Activated effector memory CD4-positive, alpha-beta T cell treated with anti-CD3 and anti-CD28 coated beads, Interleukin-2, amount 50 U/mL, for 16 hours (primary cell): ENCODE measurements at places on chromosomes 16 and 17.

GRCh38 chr17:72665852-72666851 is 426.3 kb downstream of the SLC39A11 start:
- DNase-seq: no peak

GRCh38 chr17:64780096-64781013 is 118.2 kb upstream of the SMURF2 start:
- peak; percentile 93 for DNase-seq

DNA sequence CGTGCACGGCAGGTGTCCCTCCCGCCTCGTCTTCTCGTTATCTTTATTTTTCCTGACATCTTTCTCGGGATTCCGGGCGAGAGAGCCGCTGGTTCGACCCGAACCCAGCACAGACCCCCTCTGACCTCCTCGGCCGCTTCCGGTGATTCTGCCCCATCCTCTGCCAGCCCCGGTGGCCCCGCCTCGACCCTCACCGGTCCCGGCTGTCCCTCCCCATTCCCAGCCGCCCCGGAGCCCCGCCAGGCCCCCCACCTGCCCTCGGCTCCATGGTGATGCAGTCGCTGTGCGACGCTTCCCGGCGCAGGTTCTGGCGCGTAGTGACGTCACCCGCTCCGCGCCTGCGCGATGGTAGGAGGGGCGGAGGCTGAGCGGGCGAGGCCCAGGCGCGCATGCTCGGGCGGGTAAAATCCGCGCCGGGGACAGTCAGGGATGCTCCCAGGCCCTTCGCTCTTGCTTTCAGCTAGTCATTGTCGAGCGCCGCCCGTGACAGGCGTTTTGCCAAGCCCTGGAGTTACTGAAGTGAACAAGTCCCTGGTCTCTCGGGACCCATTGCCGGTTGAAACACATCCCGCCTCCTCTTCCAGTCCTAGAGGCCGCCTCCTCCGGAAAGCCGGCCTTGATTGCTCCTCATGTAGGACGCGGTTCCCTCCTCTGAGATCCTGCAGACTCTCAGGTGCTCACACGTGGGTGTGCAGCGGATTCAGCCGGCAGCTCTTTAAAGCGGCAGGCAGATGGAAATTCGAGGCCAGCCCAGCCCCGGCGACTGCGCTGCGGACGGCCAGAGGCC is at the start of gene MTHFSD:
MTHFSD (minus strand) TSS at position 319 of the 787 bp plus-strand sequence; CDS start at position 268, 51 bp downstream.
- DNase-seq: peak; percentile 99

DNA sequence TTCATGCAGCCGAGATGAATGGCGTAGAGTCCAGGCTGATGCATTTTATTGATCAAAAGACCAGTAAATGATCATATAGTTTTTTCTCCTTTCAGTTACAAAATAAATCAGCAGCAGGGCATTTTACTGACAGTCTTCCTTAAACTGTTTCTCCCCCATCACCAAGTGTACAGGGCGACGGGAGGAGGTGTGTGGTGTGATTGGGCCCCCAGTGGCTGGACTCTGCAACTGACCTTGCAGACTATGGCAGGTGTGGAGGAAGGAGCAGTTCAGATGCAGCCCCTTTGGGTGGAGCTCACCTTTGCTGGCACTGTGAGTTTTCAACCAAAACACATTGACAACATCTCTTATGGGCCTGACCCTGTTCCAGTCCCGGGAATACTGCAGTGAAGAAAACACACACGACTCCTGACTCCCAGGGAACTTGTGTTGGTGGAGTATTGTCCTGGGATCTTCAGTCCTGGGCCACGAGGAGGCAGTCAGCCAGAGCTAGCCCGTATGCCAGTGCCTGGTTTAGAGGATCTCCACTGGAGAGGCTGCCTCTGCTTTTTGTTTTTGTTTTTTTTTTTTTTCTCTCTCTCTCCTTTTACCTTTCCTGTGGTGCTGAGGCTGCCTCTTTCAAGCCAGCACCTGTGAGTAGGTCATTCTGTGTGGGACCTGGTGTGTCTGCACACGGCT is 29.8 kb downstream of the KIAA0513 start:
- DNase-seq: no peak

DNA sequence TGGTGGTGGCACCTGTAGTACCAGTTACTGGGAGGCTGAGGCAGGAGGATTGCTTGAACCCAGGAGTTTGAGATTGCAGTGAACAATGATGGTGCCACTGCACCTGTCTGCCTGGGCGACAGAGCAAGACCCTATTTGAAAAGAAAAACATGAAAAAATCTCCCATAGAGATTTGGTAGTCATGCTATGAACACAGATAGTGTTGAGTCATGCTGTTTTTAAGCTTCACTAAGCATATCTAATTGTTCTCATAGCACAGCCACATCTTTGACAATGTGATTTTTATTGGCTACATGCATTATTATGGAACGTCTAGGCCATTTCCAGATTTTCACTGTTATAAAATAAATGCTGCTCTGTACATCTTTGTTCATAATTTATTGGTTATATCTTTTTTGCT is 6.0 kb downstream of the IL34 start:
- DNase-seq: no peak

DNA sequence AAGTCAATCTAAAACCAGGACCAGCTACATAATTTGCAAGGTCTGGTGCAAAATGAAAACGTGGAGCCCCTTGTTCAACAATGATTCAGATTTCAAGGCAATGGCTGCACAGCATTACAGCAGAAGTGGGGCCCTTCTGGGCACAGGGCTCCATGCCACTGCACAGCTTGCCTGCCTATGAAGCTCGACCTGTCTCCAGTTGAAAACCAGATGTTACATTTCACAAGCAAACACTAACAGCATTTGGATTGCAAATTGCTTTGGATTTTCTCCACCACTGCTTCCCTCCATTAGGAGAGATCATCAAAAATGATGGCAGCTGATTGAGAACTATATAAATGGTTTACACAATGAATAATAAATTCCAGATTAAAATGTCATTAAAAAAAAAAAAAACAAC is 551.4 kb upstream of the ZFHX3 start:
- DNase-seq: no peak

GRCh38 chr17:49390548-49391324 is 23.9 kb downstream of the PHB1 start:
- no peak for DNase-seq

DNA sequence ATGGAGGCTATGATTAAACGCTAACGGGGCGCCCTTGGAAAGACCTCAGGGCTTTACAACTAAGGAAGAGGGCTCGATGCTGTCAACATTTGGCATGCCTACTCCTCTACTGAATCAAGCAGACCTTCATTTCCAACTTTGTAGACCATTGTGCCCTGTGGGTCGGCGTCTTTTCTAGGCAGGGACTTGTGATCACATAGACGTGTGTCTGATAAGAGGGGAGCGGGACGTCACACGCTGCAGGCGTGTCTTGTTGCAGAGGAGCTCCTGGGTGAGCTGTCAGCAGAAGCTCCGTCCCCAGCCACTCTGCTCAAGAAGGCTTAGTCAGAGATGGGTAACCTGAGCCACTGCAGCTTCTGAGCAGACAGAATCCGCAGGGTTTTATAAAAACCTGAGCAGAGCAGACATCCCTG is 2.8 kb downstream of the MAPK8IP3 start:
- no peak for DNase-seq

GRCh38 chr17:2042390-2042847 is 597 bp downstream of the OVCA2 start:
- no peak for DNase-seq

GRCh38 chr16:8878523-8878911 is 3.6 kb upstream of the LITAFD start:
- no peak for DNase-seq

- DNase-seq: no peak
Measured at GRCh38 chr17:37488009-37488604, 1.6 kb upstream of the DUSP14 start.

- no peak for DNase-seq
Measured at GRCh38 chr16:50706250-50706649, 12.8 kb downstream of the NOD2 start.

- DNase-seq: peak; percentile 62
Measured at GRCh38 chr16:66695935-66696668, 441 bp downstream of the CMTM4 start.

DNA sequence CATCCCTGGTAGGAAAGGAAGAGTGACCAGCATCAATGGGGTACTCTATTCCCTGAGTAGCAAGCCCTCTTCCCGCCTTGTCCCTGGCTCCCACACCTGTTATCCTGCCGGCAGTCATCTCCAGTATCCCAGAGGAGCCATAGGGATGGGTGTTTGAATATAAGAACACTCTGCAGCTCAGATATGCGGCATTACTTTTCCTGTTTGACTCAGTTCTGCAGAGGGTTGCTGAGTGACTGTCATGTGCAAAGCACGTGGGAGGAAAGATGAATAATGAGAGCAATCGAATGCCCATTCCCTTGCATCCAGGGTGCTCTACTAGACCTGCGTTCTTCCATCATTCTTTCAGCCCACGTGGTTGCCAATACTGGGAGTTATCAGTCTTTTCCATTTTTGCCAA is 115.1 kb downstream of the PRKCB start:
- DNase-seq: peak; percentile 65

GRCh38 chr16:57575468-57576277 is 33.2 kb downstream of the ADGRG5 start:
- DNase-seq: no peak

- no peak for DNase-seq
Measured at GRCh38 chr16:4454623-4455022, 19.8 kb downstream of the NMRAL1 start.

DNA sequence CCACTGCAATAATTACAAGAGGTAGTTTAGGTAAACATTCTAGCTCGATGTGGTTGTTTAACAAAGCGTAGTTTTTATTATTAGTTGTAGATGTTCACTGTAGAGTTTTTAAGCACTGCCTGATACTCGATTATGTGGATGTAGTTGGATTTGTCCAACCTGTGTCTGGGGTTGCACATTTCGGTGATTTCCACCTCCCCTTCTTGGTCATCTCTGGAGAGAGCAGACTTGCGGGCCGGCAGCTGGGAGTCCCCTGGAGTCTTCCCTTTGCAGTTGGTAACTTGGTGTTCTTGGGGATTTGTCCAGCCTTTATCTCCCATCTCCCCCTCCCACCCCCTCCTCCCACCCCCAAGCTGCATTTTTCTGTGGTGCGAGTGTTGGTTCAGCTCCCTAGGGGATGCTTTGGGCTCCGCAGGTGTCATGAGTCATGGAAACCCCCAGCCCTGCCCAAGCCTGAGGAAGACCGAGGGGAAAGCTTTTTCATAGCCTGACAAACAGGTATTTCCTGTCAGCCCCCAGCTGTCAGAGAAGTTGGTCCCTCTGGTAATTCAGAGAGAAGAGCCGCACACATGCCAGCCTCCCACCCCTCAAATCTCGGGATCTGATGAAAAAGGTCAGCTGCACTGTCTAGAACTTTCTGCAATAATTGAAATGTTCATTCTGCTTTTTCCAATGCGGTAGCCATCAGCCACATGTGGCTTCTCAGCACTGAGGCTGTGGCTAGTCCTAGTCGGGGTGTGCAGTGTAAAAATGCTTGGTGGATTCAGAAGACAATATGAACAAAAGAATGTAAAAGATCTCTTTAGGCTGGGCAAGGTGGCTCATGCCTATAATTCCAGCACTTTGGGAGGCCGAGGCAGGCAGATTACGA is 50.3 kb downstream of the KSR1 start:
- DNase-seq: no peak

DNA sequence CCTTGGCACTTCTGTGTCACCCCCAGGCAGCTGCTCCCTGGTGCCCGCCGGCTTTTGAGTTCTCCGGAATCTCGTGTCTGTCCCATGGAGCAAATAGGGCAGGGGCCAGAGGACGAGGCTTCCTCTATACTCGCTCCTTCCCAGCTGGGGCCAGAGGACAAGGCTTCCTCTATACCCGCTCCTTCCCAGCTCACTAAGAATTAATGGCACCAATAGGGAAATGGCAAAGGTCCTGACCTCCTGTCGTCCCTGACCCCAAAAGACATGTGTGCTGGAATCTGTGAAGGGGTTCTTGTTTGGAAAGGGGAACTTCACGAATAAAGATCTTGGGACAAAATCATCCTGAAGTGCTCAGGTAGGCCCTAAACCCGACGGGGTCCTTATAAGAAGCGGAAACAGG is 7.6 kb downstream of the SGSH start:
- no peak for DNase-seq

DNA sequence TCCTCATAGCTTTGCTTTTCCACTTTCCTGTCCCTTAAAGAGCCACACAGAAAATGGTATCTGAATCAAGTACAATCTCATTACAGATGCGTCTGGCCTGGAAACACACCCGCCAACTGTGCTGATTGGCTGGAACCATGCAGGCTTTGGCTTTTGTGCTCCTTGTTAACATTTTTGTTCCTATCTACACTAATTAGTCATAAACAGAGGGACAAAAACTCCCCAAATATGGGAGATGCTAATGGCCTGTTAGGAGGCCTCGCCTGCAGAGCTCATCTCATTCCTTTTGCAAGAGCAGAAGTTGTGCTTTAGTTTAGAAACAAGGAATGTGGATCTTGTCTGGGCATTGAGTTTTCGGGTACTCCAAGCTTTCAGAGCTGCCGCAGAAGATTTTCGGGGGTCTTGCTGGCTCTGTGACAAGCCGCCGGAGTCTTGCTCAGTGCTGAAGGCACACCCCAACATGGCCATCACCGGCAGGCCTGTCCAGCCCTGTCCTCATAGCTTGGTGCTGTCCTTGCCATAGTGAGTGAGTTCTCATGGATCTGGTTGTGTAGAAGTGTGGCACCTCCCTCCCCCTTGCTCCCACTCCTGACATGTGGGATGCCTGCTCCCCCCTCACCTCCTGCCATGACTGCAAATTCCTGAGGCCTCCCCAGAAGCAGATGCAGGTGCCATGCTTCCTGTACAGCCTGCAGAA is 69.8 kb downstream of the METRNL start:
- no peak for DNase-seq

DNA sequence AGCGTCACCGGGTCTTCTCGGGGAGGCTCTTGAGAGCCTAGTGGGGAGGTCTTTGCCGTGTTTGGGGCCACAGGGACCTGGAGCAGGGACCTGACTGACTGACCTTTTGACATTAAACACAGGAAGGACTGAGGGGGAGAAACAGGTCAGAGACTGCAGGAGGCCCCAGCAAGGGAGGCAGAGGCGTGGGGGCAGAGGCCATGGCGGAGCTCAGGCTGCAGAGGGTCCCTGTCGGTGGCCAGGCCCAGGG is 41.6 kb upstream of the GSE1 start:
- DNase-seq: no peak

GRCh38 chr16:1351582-1352362 is at the start of the genes GNPTG and TSR3:
TSS of gene GNPTG (plus strand) at chr16:1351931. CDS start at chr16:1351966, 35 bp downstream.
TSS of gene TSR3 (minus strand) at chr16:1351878. CDS start at chr16:1351804, 74 bp downstream.
- DNase-seq: peak; percentile 95

GRCh38 chr17:80322864-80323263 is 62.2 kb downstream of the RNF213 start:
- no peak for DNase-seq

DNA sequence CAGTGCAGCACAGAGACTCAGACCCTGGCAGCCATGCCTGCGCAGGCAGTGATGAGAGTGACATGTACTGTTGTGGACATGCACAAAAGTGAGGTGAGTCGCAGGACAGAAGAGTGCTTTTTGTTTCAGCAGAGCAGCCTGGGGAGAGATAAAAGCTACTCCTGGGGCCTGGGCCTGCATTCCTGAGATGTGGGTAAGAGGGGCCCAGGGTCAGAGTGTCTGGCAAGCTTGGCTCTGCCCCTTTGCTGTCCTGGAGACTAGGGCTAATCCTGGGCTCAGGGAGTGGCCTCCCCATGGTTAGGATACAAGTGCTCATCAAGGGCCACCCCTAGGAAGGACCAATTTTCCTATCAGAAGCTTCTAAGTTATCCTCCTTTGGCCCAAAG is 4.8 kb upstream of the ERBB2 start:
- no peak for DNase-seq
